GM04504 (cell line): ENCODE measurements at places on chromosomes 12 and 14.

DNA sequence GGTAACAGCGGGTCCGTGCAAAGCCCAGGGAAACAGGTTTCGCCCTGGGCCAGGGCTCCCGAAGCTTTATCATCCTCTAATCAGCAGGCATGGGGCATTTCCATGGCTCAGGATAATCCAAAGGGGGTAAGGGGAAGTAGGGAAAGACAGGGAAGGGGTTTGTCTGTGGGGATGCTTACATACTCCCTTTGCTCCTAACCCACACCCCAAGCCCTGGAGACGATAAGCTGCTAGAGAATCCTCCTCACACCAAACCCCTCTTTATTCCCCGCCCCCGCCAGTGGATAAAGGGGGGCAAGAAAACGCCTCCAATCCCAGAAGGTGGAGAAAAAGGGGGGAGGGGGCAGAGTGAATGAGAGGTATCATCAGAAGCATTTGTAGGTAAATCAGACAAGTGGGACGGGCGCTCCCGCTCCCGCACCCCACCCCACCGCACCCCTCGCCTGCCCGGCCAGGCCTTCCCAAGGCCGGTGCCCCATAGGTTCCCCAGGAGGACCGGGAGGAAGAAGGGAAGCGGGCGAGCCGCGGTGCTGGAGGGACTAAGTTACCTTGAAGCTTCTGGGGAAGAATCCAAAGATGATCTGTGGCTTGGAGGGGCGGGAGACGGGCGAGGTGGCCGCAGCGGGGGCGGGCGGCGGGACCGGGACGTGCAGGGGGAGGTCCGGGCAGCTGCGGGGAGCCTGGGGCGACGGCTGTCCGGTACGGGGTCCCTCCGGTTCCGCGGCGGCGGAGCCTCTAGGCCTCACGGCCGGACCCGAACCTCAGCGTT, 762 bp downstream of the PPP2R5E start:
- no peak for DNase-seq

- no peak for DNase-seq
These were observed 501.2 kb downstream of the PCNX1 start for GRCh38 chr14:71408362-71409030.

DNA sequence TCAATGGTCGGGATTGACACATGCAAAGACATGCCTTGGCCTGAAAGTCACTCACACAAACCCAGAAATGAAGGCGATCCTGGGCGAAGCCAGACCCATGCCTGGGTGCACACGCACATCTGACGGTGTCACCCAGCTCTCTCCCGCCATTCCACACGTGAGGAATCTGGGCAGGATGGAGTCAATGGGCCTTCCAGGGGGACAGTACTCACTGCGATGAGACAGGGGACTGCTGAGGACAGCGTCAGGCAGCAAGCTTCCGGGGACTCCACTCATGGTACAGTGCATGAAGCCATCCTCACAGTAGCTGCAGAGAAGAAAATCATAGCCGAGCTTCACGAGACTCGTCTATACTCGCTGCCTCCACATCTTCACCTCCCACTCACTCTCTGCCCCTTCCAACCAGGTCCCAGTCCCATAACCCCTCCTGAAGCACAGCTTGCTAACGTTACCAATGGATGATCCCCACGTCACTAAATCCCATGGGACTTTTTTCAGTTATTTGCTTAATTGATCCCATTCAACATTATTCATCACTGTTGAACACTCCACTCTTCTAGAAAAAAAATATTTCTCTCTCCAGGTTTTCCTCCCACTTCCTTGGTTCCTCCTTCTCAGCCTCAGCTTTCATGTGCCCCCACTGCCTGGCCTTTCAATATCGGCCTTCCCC, 77.8 kb downstream of the VWF start:
- DNase-seq = no peak

DNA sequence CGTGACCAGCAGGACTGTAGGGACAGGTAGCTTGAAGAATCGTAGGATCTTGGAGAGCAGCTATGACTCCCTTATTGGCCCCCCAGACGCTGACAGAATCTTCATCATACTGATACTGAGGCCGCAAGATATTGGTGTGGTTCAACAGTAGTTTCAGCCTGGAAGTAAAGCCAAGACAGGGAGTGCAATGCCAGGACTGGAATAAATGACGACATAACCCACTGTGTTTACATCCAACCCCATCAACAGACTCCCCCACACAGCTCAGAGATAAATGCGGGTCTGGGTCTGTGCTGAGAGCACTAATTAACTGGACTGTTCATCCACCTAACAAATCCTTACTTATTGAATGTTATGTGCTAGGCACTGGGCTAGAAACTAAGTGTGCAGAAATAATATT, 16.6 kb downstream of the NOXRED1 start:
- DNase-seq = no peak

- DNase-seq = no peak
These were observed 8.2 kb downstream of the SERPINA6 start for GRCh38 chr14:94314890-94315289.

DNA sequence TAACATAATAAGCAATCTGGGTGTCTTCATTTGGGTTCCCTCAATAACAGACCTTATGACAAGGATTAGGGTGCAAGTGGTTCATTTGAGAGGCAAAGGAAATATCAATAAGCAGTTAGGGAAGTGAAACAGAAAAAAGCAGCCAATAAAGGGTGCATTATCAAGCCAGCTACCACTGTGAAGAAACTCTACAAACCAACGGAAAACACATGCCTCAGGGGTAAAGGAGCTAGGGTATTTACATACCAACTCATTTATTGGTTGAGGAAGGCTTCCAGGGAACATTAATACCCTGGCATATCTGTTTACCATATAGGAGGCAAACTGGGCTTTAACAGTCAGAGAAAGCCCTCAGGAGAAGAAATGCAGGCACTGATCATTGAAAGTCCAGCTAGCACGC, 22.7 kb upstream of the IFNG-AS1 start:
- DNase-seq = no peak
